ENCODE measurements at places on chromosomes 16 and 17. TPM values are rescaled to one million over a fixed set of nuclear protein-coding genes. Genes with fewer than 3 reads are reported as not detected.

DNA sequence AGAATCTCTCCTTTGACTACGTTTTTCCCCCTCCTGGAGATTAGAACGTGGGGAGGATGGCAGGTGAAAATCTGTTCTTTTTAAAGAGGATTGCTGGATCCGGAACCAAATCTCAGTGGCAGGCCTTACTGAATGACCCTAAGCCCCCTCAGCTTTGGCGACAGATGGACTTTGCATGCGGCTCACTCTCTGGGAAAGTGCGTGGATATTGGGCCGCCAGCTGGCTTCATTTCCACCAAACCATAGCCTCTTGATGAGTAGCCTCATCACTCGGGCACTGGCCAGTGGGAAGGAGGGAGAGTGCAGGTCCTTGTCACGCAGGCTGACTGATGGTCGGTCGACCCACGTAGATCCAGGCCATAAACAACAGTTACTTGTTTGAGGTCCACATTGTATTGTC is 31.3 kb upstream of the CCDC182 start:
- DNase-seq: no peak

DNA sequence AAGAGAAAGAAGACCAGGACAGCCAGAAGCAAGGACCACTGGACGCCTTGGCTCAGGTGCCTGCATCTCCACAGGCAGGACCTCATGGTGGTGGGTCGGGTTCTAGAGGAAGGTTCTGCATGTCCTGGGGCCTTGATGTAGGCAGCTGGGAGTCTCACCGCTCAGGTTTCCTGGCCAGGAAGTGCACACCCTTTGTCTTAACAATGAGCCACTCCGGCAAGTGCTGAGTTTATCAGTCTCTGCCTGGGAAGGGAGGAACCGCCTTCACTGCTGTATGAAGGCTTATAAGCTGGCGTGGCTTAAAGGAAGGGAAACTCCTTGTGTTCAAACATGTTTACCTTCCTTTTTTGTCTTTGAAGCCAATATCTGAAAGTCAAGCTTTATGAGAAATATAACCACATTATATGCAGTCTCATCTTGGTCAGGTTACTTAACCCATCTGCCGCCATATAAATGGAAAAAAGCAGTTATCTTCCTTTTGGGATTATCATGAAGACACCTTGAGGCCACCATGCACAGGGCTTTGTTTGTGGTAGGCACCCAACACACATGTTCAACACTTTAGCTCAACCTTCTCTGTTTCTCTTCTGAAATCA is at the start of gene ST6GALNAC1:
TSS of gene ST6GALNAC1 (minus strand) at position 205 of the 596 bp plus-strand sequence. CDS start at position 86, 119 bp downstream.
- no peak for DNase-seq

Gene ABCC3
- total RNA-seq: 3.6 TPM

DNA sequence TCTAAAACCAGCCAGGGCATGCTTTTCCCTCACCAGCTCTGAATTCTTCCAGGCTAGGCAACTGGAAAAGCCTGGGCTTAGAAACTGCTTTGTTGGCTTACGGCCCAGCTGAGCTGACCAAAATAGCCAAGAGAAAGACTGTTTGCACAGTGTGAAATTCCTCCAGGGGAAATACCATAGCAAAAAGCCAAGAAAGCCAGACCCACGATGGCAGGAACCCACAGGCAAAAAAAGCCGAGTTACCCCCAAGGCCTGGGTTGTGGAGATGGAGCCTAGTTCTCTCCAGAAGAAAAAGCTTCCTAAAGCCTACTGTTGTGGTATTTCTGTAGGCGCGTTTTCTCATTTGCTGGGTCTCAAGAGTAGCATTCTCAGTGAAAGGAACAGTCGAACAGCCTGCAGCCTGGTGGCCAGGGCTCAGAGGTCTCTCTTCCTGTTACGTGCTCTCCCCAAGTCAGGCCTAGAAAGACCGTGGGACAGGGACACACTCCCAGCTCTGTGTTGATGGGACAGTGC is 9.2 kb downstream of the SP2 start:
- DNase-seq: peak; percentile 26

- no peak for DNase-seq
Measured at GRCh38 chr17:66240013-66240412, 10.8 kb upstream of the APOH start.

- no peak for DNase-seq
Measured at GRCh38 chr16:78560997-78561396, 461.5 kb downstream of the WWOX start.

Gene RILP
- 10.3 TPM for total RNA-seq

GRCh38 chr16:50400967-50401348 is 32.2 kb upstream of the BRD7 start:
- DNase-seq: no peak

DNA sequence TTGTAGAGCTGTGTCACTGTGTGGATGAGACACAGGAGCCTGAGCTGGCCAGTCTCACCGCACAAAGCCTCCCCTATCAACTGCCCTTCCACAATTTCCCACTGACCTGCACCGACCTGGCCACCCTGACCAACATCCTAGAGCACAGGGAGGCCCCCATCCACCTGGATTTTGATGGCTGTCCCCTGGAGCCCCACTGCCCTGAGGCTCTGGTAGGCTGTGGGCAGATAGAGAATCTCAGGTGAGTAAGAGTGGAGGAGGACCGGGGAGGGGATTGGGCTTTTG is 37.4 kb downstream of the NLRC5 start:
- DNase-seq: no peak

Gene KRTAP3-2
- not detected for total RNA-seq

Gene KIF2B
- total RNA-seq: not detected

Gene SLC52A1
- 0.07 TPM for total RNA-seq

DNA sequence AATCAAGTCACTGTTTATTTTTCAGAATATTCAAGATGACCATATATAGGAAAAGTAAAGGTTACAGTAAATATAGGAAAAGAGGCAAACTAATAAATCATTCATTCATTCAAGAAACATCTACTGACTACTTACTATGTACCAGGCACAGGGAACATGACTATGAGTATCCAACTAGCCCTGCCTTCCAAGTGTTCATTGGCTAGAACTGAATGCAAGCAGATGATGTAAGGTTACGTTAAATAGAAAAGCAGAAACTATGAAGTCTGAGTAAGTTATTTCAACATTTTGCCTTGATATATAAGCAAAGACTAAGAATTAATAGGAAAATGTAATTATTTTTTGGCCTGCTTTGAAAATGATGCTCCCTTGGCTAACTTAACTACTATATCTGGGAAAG is 36.7 kb downstream of the SPAG9 start:
- DNase-seq: no peak

Gene SDR42E1
- total RNA-seq: 0.40 TPM

Gene ACSM2B
- total RNA-seq: not detected

- DNase-seq: no peak
Measured at GRCh38 chr17:68697850-68698361, 96.7 kb upstream of the FAM20A start.

DNA sequence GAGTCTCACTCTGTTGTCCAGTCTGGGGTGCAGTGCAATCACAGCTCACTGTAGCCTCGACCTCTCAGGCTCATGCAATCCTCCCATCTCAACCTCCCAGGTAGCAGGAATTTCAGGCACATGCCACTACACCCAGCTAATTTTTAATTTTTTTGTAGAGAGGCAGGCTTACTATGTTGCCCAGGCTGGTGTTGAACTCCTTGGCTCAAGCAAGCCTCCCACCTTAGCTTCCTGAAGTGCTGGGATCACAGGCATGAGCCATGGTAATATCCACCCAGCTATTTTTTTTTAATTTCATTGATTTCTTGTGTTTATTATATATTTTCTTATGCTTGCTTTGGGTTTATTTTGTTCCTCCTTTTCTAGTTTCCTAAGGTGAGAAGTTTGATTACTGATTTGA is 33.9 kb upstream of the NACA2 start:
- no peak for DNase-seq

Gene BRIP1
- 7.1 TPM for total RNA-seq

Gene CEMP1
- total RNA-seq: not detected

DNA sequence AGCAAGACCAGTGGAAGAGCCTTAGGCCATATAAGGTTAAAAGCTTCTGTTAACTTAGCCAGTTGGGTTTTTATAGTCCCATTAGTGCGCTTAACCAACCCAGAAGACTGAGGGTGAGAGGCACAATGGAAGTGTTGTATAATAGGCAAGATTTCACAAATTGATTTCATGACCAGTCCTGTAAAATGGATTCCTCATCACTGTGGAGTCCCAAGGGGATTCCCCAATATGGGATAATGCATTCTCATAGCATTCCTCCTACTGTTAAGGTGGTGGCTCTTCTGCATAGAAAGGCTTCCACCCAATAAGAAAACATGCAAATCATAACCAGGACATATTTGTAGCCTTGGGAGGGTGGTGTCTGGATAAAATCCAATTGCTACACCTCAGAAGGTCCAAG is 22.1 kb upstream of the B4GALNT2 start:
- no peak for DNase-seq

DNA sequence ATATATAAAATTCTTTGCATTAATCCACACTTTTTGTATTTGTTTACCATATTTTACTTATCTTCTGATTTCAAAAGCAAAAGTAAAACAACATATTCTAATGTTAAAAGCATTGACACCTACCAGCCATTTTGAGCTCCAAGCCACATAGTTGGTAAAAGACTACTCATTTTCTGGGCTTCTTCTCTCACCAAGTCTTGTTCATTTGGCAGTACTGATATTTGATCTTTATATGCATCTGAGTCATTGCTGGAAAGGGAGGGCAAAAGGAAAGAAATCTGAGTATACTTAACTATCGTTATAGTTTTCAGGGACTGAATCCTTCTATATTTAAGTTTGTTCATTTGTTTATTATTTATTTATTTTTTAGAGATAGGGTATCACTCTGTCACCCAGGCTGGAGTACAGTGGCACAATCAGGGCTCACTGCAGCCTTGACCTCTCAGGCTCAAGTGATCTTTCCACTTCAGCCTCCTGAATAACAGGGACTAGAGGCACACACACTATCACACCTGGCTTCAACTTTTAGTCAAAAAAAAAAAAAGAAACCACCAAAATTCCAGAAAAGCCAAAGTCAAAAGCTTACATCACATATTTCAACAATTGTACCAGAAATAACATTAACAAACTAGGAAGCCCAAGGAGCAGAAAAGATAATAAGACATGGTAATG is 121.0 kb upstream of the TOB1 start:
- no peak for DNase-seq

DNA sequence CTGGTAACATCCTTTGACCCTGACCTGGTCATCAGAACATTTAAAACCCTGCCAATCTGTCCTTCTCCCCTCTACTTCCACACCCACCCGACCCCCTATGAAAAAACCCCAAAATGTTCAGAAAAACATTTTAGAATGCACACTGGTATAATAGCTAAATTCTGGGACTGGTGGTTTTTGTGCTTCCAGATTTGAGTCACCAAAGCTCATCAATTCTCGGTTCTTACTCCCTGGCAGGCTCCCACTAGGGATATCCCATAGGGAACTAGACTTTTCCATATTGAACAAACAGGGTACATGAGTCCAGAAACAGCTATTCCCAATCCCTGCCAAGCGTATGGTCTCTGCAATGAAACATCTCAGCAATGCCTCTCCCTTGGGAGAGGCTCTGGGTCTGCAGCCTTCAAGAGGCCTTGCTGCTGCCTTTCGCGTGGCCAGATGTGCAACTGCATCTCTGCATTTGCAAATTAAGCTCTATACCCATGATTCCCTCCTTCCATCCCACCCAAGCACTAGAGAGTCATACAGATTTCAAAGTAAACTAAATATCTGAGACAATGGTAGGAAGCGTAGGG is 67.7 kb downstream of the SMG6 start:
- DNase-seq: no peak

DNA sequence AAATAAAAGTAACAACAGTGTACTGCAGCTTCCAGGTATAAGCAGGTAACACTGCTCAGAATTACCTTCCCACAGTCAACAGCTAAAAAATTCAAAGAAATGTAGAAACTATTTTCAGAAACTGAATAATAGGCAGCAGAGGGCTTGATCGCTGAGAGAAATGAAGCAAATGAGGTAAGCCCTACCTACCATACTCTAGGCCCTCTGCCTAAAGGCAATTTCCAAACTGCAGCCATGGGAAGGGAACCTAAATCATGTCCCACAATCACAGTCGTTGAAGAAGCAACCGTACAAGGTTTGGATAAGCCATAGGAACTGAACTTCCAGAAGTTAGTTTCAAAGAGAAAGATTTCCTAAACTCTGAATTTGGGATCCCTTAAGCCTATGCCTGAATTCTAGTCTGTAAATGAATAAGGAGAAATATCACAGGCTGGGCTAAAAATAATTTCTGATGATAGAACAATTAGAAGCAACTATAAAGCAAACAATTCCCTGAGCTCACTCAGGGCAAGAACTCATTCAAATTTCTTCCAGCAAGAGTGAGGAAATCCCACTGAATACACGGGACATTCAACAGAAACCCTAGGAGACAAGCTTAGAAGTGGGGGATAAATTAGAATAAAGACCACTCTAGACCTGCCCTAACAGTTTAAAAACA is 24.5 kb downstream of the NCOR1 start:
- no peak for DNase-seq

DNA sequence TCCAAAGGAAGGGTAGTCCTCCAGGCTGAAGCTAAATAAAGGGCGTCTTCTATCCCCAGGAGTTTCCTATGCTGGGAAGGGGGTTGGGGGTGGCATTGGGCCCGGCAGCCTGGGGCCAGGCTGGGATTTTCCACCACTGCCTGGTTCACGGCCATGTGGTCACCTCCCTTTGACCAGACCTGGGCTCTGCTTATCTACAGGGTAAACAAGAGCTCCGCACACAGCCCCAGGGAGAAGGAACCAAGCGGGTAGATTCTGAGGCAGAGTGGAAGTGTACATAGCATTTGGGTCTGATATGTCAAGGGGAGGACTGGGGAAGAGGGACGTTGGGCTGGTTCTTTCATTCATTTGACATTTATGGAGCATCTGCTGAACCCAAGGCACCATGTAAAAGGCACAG is 27.2 kb upstream of the TMEM220 start:
- no peak for DNase-seq

Gene MYO15B
- 1.6 TPM for total RNA-seq

- DNase-seq: no peak
Measured at GRCh38 chr17:60371818-60372510, 20.0 kb downstream of the USP32 start.

DNA sequence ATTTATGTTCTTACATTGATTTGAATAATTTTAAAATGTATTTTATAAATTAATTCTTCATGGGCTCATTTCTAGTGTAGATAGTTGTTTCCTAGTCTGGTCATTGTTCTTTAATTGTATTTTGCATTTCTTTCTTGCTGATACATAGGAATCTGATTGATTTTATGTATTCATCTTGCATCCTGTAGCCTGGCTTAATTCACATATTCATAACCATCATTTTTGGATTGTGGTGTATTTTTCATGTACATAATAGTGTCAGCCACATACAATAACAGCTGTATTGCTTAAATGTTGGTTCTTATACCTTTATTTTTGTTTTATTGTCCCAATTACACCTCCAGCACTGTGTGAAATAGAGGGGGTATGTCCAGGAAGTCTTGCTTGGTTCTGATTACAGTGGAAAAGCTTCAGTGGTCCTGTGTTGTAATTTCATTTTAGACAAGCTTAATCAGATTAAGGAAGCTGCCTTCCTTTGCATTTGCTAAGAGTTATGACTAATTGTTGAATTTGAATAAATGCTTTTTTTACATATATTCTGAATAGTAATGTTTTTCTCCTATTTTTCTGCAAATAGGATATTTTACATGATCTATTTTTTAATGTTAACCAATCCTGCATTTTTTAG is 103.7 kb downstream of the USP22 start:
- no peak for DNase-seq

Gene NPB
- 0.20 TPM for total RNA-seq
